ENCODE measurements at places on chromosomes 3 and 15. TPM values are rescaled to one million over a fixed set of nuclear protein-coding genes. Genes with fewer than 3 reads are reported as not detected.

PAQR9 gene
- not detected for total RNA-seq

FBXW12 gene
- total RNA-seq: not detected

EPHB1 gene
- 1.5 TPM for total RNA-seq

NTRK3 gene
- total RNA-seq: not detected

GOLGA8T gene
- total RNA-seq: not detected

FEZF2 gene
- not detected for total RNA-seq

Data from bronchus fibroblast of lung (primary cell).